T-helper 2 cell (primary cell): ENCODE measurements at places on chromosomes 16 and 17.

DNA sequence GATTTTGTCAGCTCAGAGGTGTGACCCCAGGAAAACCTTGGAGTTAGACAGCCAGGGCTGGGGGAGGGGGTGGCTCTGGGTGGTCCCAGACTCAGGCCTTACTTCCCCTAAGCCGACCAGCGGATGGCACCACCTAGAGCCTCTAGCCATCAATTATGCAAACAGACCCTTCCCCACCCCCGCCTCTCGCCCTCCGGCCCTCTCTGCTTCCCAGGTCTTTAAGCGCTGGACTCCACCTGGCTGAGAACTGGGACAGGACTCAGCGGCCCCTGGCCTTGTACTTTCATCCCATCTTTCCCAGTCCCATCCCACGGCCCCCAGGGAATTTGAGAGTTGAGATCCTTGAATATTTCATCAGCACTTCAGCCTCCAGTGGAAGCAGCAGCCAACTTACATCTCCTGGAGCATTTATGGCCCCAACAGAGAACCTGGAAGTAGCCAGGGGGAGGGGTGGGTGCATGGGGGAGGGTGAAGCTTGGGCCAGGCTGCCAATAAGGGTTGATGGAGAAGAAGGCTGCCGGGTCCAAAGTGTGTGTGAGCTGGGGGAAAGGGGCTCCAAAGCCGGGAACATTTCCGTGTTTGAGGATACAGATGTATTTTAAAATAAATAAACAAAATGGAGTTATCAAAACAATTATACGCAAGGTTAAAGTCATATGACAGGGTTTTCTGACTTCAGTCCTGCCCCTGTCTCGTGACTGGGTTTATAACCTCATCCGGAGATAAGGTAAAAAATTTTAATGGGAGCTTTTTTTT, 7.5 kb upstream of the JUP start:
- DNase-seq, result no peak

GRCh38 chr16:50360033-50360778, 8.6 kb downstream of the BRD7 start:
- no peak for DNase-seq

- no peak for DNase-seq
These were observed 32.7 kb upstream of the NAT9 start for GRCh38 chr17:74808714-74809430.

DNA sequence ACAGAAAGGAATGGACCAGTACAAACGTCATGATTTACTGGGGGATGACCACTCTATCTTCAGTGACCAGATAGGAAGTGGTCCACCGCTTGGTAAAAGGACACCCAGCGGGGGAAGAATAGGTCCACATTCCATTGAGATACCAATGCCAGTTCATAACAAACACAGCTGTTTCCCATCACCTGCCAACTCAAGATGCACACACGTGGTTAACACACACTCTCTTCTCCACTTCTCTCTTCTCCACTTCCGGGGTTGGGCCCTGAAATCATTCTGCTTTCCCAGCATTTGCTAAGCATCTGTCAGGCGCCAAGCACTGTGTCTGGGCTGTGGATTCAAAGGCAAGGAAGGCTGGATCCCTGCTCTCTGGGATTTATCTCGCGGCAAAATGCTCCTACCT, 175.5 kb downstream of the SLC39A11 start:
- no peak for DNase-seq

GRCh38 chr17:70521821-70522256, 352.5 kb downstream of the KCNJ2 start:
- DNase-seq, result no peak

GRCh38 chr16:30087181-30087898, 4.4 kb downstream of the TBX6 start:
- no peak for DNase-seq

DNA sequence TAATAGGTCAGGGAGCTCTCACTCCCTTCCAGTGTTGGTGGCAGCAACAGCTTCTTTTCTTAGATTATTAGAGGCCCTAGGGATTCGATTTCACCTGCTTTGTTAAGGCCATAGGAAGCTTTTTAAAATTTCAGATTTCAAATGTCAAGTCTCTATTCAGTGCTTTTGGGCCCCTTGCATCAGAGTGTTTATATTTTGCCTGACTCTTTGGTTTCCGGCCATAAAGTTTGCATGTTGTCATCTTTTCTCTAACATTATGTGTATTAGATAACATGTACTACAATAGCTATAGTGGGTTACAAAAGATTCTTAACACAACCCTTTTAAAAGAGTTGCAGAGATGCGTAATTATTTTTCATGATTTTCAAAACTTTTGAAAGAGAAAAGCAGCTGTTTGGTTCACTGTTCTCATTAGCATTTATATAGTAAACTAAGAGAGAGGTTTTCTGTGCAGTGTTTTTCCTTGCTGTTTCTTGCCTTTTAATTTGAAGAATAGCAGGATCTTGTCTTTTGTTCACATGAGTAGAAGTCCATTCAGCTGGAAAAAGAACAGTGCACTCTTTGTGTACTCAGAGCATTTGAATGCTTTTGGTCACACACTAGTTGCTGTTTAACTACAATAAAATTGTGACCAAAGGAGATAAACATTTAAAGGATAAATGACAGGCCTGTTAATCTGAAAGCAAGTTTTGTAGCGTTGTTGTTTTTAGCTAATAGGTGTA, 52.5 kb downstream of the FTO start:
- no peak for DNase-seq

DNA sequence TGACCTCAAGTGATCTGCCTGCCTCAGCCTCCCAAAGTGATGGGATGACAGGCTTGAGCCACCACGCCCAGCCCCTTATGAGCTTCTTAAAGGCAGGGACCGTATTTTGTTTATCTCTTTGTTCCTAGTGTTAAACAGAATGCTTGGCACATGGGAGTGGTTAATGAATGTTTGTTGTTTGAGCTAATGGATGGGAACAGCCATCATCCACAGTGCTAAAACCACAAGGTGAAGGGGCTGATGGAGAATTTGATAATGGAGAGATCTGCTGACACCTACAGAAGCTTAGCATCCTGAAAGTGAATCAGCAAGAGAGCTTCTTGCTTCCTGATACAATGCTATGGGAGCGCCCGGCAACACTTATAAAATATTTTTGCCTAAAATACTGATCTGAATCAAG, 8.6 kb upstream of the CDH1 start:
- no peak for DNase-seq

GRCh38 chr17:37065486-37066321, 117.0 kb downstream of the AATF start:
- DNase-seq, result no peak

GRCh38 chr16:22050963-22051362, 41.4 kb upstream of the VWA3A start:
- DNase-seq, result no peak

DNA sequence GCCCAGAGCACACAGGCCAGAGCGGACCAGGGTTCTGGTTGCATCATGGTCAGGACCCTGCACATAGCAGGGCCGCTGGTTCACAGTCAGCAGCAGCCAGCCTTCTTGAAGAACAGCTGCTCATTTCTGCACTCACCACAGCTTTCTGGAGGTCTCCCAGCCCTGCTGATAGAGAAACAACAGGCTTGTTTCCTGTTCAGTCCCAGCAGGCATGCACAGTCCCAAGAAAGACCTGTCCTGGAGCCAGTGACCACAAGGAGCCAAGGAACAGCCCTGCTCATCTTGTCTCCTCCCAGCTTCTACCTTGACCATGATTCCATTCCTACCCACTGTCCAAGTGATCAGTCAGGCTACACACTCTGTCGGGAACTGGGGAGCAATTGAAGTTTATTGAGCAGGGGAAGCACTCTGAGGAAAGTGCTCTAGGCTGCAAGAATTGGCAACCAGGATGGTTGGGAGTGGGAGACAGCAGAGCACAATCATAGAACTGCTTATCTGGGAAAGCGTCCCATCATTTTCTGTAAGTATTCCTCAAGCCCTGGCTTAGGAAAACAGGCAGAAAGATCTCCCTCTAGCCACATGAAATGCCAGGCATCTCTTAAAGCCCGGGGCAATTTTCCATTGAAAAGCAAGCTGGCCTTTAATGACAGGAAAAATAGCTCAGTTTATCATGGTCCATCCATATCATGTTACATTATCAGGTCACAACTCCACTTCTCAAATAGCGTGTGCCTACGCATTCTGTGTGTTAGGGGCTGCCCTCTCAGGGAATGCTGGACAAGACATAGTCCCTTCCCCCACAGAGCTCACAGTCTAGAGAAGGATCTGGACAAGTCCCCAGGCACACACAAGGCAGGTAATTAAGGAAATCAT, 155.4 kb upstream of the FOXF1 start:
- DNase-seq, result no peak

GRCh38 chr17:78263063-78263735, 31.8 kb downstream of the TMEM235 start:
- DNase-seq, result peak; percentile 62

- no peak for DNase-seq
These were observed 2.8 kb upstream of the SPATA2L start for GRCh38 chr16:89704281-89704680.

GRCh38 chr17:4703330-4703691, 626 bp downstream of the PELP1 start:
- DNase-seq, result no peak

DNA sequence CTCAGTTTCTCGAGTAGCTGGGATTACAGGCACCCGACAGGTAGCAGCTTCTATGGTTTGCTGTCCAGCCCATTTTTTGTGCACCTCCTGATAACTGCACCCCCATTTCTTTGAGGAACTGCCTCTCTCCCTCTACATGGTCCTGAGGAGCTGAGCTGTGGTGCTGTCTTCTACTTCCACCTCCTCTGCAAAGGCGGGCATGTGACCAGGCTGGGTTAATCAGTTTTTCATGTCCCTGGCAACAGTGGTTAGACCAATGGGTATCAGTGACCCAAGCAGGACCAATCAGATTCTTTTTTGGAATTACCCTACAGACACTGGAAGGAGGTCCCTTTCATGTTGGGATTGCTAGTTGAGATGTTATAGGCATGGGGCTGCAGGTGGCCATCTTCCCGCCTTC, 41.3 kb downstream of the TBX21 start:
- no peak for DNase-seq

DNA sequence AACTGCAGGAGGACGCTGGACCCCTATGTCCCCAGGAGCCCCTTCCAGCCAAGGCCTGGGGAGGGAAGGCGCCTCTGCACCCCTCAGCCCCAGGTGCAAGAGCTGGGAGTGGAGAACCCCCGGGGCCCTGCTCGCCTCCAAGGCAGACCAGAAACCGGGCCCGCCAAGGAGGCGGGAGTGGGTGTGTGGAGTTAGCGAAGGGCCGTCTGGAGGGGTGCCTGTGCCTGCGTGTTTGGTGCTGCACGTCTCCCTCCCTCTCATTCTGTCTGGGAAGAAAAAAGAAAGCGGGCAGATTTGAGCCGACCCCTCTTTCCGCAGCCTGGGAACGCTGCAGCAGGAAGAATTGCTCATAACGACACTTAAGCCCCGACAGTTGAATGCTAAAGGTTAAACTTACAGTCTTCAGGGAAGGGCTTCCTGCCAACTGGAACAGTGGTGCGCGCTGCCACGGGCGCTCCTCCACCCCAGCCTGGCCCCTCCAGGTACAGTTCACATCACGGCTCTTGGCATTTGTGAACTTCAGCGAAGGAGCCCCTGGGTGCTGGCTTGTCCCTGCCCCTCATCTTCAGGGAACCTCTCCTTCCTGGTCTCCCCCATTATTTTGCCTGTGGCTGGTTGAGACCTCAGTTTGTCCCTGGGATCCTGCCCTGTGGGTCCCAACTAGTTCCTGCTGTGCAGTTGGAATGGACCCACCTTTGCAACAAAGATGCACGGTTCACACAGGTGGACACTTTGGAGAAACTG, 19.2 kb upstream of the ZFHX3 start:
- no peak for DNase-seq

GRCh38 chr17:76793775-76794174, 55.9 kb downstream of the MFSD11 start:
- DNase-seq, result no peak

- peak; percentile 62 for DNase-seq
These were observed at the start of gene HSF5 for GRCh38 chr17:58487589-58488427. HSF5 (minus strand) TSS chr17:58488408; CDS start chr17:58488274, 134 bp downstream.

- peak; percentile 63 for DNase-seq
These were observed 471.6 kb downstream of the SOX9 start for GRCh38 chr17:72592242-72592966.

DNA sequence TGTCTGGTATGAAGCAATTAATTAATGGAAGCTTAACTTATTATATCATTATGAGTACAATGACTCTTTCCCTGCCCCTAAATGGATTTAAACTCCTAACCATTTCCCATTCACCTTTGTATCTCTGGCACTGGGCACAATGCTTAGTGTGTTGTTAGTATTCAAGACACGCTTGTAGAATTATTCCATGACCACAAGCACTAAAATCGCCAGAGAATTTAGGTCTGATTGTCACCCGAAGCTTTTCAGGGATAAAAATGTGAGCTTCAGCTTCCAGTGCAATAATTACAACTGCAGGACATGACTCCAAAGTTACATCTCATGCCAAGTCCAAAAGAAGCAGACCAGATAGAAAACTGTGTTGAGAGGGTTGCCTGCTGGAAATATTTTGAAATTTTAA, 101.6 kb downstream of the CDH8 start:
- DNase-seq, result no peak

DNA sequence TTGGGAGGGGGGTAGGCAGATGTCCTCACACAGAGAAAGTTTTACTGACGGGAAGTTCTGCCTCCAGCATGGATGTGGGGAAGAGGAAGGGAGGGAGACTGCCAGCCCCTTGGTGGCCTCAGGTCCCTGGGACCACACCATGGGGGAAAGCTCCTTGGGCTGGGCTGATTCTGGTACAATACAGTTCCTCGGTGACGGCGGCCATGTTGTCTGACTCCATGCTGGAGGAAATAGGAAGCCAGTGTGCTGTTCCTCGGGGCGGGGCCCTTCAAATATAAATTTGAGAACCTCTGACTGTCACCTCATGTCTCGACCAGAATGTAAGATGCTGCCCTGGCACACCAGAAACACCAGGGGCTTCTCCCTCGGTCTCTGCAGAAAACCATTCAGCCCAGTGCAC, 66.8 kb downstream of the CNGB1 start:
- DNase-seq, result no peak

GRCh38 chr16:30350134-30350871, 4.8 kb downstream of the CD2BP2 start:
- DNase-seq, result no peak

- DNase-seq, result no peak
These were observed 46.8 kb downstream of the OMG start for GRCh38 chr17:31250229-31250628.

- peak; percentile 48 for DNase-seq
These were observed 29.5 kb downstream of the KAT7 start for GRCh38 chr17:49817993-49818392.

DNA sequence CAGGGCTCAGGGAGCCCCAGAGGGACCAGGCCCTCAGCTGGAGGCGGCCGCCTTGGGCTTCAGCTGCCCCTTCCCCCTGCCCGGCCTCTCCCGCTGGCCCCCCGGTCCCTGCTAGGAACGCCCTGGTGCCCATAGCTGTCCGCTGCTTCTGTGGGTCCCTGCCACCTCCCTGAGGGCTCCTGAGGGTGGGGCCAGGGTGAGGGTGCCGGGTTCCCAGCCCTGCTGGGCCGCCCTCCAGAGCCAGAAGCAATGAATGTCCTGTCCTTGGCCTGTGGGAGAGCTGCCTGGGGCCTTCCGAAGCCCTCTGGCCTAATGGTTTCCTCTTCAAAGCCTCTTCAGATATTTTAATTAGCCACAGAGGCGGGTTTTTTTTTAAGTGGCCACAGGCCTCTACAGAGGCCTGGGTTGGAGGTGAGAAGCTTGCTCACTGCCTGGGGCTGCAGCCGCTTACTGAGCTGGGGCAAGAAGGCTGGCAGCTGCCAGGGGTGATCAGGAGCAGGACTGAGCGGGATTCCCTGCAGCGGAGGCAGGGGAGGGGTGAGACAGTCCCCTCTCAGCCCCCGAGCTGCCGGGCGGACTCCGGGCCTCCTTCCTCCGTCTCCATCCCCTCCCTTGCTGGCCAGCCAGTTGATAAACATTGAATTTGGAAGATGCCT, 9.9 kb downstream of the CENPX start:
- DNase-seq, result no peak
